NCI-H1436 treated with DMSO at 0.1 percent for 48 hours (cell line): ENCODE measurements at places on chromosomes 16 and 17.

GRCh38 chr17:9225305-9226101, 204.2 kb downstream of the NTN1 start:
- DNase-seq: no peak

DNA sequence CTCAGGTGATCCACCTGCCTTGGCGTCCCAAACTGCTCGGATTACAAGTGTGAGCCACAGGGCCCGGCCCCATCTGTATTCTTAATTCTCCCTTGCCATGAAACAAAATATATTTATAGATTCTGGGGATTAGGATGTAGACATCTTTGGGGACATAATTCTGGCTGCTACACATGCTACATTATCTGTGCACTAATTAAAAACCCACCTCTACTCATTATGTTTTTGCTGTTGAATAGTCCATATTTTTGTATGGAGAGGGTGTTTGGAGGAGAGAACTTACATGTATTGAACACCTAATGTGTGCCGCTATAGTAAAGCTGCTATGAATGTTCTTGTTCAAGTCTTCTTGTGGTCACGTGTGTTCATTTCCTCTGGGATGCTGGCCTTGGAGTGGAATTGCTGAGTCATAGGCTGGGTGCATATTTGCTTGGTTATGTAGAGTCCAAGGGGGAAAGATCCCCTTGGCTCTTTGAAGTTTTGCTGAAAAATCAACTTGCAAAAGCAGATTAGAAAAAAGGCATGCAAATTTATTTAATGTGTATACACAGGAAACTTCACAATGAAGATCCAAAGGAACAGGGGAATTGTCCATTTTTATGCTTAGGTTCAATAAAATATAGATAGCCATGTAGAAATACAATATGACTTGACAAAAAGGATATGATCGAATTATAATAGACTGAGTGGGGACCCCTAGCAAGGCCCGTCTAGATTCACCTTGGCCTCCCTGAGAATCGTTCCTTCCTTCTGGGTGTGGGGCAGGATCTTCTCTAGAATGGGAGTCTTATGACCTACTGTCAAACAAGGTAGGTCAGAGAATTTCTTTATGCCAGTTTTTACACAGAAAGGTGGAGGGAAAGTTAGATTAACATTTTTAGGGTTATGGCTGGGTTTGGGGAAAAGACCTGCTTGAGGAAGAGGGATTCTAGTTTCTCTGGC, 42.1 kb upstream of the GPRC5B start:
- no peak for DNase-seq

GRCh38 chr17:54982399-54982798, 13.8 kb downstream of the STXBP4 start:
- DNase-seq: no peak

DNA sequence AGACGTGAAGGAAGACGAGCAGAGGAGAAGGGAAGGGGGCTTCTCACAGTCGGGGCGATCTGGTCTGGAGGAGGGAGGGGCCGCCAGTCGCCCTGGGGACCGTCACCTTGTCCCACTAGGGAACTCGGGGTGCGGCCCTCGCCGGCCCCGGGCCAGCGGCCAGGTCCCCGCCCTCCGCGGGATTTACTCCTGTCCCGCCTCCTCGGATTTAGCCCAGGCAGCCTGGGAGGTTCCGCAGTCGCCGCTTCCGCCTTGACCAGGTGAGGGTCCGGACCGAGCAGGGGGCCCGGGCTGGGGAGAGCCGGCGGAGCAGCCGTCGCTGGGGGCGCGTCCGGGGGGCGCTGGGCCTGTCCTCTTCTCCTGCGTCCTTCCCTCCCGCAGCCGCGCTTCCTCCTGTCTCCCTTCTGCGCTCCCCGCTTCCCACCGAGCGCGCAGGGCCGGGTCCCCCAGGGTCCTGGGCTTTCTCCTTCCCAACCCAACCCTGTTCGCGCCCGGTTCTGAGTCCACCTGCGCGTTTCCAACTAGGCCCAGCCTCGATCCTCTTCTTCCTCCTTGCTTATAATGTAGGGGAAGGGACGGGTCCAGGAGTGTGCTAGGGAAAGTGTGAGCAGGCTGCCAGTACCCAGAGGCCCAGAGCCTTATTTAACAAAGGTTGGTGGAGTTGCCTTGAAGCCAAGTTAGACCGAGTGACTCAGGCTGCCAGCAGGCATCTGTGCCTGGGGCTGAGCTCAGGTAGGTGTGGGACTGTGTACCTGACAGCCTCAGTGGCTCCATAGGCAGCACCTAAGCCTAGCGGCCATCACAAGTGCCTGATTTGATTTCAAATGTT, at the start of gene TNK1:
Gene TNK1 (plus strand): TSS at position 235 of the 829 bp plus-strand sequence. CDS start 1,838 bp downstream, outside the sequence.
- DNase-seq: no peak

GRCh38 chr17:27457360-27457715, 1.1 kb downstream of the KSR1 start:
- DNase-seq: no peak

- no peak for DNase-seq
Measured at GRCh38 chr17:8225813-8226535, 15.6 kb upstream of the AURKB start.

DNA sequence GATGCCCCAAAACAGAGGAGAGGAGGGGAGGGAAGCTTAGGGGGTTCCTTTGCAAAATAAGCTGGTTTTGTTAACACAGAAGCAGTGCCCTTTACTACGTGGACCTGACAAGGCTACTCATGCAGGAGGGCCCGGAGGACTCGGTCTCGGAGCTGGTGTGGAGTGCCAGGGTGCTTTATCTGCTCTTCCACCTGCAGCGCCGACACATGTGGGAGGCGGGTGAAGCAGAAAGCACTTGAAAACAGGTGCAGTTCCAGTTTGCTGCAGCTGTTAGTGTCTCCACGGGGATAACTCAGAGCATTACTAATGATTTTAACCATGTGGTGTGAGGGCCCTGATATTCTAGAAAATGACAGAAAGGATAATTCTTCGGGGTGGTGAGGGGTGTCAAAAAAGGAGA, 35.0 kb upstream of the MNT start:
- peak; percentile 69 for DNase-seq
